Cerebellar nuclear complex (tissue), 1 donor: ENCODE measurements at places on chromosomes 2 and 18.

DNA sequence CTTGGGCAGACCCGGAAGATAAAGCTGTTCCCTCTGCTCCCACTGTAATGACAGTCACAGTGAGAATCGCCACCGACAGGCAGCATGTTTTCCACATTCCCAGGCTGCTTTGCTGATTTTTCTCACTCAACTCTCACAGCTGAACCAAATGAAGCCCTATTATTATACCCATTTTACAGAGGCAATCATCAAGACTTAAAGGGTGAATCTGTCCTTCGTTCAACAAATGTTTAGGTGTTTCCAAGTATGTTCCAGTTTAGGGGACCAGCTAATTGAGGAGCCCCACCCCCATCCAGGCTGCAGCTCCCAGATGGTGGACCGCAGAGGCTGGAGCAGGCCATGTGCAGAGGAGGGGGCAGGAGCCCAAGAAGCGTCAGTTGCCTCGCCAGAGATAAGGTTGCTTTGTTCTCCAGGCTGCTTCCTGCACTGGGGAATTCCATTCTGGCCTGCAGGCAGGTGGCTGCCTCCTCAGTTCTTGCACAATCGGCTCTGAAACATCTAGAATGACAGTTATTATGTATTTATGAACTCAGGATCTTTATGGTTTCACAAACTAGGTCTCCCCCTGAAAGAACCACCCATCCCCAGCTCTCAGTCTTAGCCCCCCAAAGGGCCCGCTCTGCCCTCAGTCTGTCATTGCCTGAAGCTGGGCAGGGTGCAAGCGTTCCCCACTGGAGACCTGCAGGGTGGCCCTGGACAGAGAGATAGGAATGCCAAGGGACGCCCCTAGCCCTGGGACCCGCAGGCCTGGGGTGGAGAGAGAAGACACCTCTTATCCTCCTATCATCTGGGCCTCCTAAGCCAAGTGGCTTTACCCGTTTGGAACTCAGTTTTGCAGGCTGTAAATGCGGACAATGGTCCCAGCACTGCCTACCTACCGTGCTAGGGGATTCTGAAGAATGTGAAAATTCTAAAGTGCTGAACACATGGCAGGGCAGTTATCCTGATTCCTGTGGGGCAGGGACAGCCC, 49.1 kb upstream of the MYCN start:
- DNase-seq: no peak

- no peak for DNase-seq
These were observed 32.4 kb downstream of the ASB1 start for GRCh38 chr2:238459081-238459629.

GRCh38 chr18:33157893-33158292, 282.6 kb downstream of the CCDC178 start:
- no peak for DNase-seq

GRCh38 chr18:12377556-12378197, 650 bp upstream of the AFG3L2 start:
- DNase-seq: no peak

- no peak for DNase-seq
These were observed 482.7 kb downstream of the RIT2 start for GRCh38 chr18:42632801-42633200.

GRCh38 chr2:176082824-176083751, 674 bp downstream of the EVX2 start:
- DNase-seq: no peak

GRCh38 chr2:168916331-168916675, 15.2 kb downstream of the G6PC2 start:
- DNase-seq: no peak

GRCh38 chr2:240622531-240623235, 2.6 kb upstream of the GPR35 start:
- DNase-seq: no peak

- DNase-seq: no peak
These were observed 519.5 kb downstream of the PIK3C3 start for GRCh38 chr18:42474577-42474976.

DNA sequence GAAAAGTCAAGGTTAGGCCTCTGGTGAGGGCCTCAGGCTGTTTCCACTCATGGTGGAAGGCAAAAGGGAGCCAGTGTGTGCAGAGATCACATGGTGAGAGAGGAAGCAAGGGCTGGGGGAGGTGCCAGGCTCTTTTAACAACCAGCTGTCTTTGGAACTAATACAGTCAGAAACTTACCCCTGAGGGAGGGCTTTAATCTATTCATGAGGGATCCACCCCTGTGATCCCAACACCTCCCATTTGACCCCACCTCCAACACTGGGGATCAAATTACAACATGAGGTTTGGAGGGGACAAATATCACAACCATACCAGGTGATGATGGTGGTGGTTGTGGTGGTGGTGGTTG, 10.9 kb downstream of the POLI start:
- DNase-seq: no peak

DNA sequence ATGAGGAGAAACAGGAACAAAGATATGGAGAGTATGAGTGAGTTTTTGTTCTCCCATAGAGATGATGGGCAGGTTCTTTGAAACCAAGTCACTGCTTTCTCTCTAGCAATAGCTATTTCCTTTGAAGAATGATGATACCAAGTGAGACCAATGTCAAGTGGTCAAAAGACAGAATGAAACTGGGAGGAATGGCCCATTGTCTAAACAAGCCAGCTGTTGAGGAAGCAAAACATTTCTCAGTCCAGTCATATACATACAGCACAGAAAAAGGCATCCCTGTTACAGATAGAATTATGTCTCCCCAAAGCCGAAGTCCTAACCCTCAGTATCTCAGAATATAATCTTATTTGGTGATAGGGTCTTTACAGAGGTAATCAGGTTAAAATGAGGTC, 66.1 kb upstream of the EPC2 start:
- DNase-seq: no peak

- DNase-seq: no peak
These were observed 42.7 kb upstream of the REG3G start for GRCh38 chr2:78982638-78983330.

DNA sequence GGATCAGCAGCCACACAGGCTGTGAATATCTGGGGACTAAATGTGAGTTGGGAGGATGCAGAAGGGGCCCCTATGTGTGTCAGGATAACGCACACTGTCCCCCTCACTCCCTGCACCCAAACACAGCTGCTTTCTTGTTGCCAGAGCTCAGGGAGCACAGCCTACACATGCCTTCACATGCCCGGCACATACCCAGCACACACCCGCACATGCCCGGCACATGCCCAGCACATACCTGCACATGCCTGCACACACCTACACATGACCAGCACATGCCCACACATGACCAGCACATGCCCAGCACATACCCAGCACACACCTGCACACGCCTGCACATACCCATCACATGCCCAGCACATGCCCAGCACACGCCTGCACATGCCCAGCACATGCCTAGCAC, 75.6 kb downstream of the TPO start:
- no peak for DNase-seq

DNA sequence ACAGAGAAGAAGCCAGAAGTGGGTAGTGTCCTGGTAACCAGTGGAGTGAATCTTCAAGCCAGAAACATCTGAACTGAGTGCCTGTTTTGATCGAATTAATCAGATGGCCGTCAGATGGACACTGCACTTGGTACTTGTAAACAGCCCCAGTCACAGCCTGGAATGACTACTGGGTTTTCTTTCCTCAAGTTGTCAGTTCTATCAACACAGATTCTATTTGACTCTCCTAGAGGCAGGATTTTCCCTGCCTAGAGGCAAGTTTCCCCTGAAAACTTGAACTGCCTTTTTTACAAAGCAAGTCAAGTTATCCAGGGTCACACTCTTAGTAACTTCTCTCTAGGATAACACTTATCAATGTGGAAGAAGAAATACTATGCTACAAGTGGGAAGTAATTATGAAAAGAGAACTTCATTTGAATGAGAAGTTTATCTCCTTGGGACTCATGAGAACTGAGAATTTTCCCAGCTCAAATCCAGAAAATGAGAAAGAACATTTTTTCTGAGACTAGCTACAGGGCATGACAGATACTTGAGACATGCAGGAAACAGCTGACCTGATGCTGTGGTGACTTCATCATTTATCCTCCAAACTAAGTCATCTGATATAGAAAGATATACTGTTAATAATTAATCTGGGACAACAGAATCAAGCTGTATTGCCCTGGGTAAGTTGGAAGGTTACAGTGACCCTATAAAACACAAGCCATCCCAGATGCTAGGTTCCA, 36.0 kb downstream of the SULT1C2 start:
- DNase-seq: no peak

- no peak for DNase-seq
These were observed 389.8 kb downstream of the LNPK start for GRCh38 chr2:175612280-175612679.

GRCh38 chr2:38534746-38535403, 67.9 kb downstream of the HNRNPLL start:
- DNase-seq: no peak

GRCh38 chr2:240301256-240301795, 134.1 kb upstream of the GPC1 start:
- DNase-seq: no peak

GRCh38 chr18:31677592-31677991, 6.8 kb downstream of the B4GALT6 start:
- DNase-seq: no peak

GRCh38 chr2:84841577-84841976, 39.3 kb downstream of the TRABD2A start:
- no peak for DNase-seq

GRCh38 chr2:181117206-181117925, 137.0 kb downstream of the UBE2E3 start:
- DNase-seq: peak; percentile 51

GRCh38 chr2:219466816-219467735, 31.6 kb upstream of the GMPPA start:
- no peak for DNase-seq

- DNase-seq: no peak
These were observed 84.8 kb downstream of the OSBPL6 start for GRCh38 chr2:178279142-178279541.

DNA sequence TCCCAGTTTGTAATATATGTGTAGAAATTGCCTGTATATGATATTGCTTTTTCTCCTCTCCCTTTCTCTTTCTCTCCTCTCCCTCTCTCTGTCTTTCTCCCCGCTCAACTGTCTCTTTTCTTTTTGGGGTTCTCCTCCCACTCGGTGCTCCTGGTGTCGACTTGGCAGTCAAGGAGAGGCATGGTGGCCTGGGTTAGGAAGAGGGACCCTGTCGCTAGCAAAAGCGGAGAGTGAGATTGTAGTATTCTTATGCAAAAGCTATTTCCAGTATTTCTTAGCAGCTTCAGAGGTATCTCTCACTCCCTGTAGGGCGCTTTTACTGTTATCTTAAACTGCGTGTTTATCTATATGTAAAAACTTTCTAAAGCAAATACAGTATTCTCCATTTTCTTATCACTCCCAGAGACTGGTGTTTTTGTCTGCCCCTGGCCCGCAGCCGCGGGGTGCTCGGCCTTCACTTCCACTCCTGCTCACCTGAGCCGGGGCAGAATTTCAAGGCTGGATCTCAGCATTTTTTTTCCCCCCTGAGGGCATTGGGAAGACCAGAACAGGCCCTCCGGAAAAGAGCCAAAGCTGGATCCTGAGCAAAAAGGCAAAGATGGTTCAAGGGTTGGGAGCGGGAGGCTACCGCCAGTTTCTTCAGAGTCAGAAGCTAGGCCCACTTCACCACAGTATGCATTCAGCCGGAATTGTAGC, 4.3 kb downstream of the SIX3 start:
- DNase-seq: no peak

GRCh38 chr2:220935789-220936321, 636.2 kb downstream of the EPHA4 start:
- DNase-seq: no peak

GRCh38 chr2:237253046-237253702, 160.8 kb downstream of the COL6A3 start:
- no peak for DNase-seq

- no peak for DNase-seq
These were observed 638 bp upstream of the LPIN1 start for GRCh38 chr2:11745613-11746375.

DNA sequence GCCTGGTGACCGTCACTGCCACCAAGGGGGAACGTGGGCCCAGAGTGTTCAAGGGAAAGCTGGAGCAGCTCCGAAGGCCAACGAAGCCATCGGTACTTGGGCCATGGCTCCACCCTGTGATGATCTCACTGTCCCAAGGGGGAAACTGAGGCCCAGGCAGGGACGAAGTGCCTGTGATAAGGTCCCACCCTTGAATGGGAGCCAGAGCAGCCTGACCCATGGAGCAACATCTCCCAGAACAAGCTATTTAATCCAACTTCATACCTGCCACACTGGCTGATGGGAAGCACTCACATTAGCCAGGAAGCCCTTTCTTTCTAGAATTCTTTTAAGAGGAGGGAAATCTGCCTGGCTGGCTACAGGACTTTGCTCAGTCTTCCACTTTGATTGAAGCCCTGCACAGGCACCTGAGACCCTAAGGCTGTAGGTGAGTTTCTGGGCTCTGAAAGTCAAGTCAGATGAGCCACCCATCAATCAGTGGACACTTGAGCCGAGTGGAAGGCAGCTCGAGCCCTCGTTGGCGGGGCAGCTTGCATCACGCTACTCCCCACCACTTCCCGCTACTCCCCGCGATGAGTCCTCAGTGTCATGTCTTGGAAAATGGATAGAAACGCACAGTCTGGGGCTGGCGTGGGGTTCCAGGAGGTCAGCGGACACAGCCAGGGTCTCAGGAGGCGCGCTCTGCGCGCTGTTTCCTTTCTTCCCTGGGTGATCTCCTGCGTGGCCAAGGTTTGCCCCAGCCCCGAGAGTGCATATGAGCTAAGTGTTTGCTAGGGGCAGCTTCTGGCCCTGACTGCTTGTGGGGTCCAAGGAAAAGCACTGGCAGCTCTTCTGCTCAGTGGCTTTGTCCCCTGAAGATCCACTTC, 2.5 kb upstream of the HS6ST1 start:
- no peak for DNase-seq

- no peak for DNase-seq
These were observed 76.5 kb downstream of the CYBRD1 start for GRCh38 chr2:171598713-171599319.

GRCh38 chr2:189500456-189501160, 59.3 kb downstream of the WDR75 start:
- DNase-seq: no peak

- no peak for DNase-seq
These were observed 63.0 kb downstream of the STK25 start for GRCh38 chr2:241445426-241445825.

GRCh38 chr2:8132351-8132831, 549.5 kb upstream of the ID2 start:
- peak; percentile 8 for DNase-seq

GRCh38 chr2:71919708-71920107, 228.0 kb downstream of the CYP26B1 start:
- DNase-seq: no peak

DNA sequence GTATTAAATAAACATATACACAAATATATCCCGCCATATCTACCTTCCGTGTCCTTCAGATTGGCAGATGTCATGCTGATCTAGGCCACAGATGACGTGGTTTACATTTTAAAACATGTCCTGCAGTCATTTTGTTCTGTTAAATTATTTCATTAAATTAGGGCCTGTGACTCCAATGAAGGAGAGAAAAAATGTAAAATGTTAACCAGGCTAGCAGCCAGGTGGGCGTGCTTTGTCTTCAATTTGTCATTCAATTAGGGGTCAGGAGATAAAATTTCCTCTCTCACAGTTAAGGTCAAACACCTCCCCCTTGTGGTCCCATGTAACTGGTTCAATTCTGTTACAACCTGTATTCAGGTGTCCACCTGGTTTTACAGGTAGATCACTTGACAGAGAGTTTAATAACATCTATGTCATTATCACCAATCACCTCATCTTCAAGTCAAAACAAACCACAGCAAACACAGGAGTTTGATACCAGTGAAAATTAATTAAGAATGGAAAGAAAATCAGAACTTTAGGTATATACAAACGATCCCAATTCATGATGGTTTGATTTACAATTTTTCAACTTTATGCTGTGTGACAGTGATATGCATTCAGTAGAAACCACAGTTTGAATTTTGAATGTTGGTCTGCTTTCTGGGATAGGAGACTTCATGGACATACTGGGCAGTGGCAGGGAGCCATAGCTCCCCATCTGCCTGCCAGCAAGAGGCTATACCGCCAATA, 339.4 kb downstream of the CMPK2 start:
- DNase-seq: no peak
